ENCODE measurements at places on chromosomes 13 and 19. TPM values are rescaled to one million over a fixed set of nuclear protein-coding genes. Genes with fewer than 3 reads are reported as not detected.

DNA sequence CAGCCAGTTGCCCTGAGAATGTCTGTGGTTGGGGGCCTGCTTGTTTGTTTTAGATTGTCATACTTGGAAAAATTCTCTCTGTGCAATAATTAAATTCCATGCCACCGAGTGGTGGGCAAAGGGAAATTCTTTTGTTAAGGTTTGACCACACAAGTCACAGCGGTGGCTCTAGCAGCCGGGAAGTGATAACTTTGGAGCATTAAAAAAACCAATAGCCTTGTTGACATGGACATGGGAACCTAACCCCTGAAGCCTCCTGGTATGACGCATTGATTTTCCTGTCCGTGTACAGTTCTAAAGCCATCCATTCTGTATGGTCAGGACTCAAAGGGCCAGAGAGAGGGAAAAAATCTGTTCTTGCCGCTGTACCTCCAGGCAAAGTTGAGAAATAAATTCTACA lies 384.9 kb upstream of the ZNF507 start:
- DNase-seq = no peak
- H3K4me1 ChIP-seq = no peaks in the 10 kb centered on the region
- H3K27me3 ChIP-seq = no peaks in the 10 kb centered on the region
- H3K36me3 ChIP-seq = no peaks in the 10 kb centered on the region
- H3K27ac ChIP-seq = no peak overlapping the region
- H3K4me3 ChIP-seq = no peak overlapping the region

DNA sequence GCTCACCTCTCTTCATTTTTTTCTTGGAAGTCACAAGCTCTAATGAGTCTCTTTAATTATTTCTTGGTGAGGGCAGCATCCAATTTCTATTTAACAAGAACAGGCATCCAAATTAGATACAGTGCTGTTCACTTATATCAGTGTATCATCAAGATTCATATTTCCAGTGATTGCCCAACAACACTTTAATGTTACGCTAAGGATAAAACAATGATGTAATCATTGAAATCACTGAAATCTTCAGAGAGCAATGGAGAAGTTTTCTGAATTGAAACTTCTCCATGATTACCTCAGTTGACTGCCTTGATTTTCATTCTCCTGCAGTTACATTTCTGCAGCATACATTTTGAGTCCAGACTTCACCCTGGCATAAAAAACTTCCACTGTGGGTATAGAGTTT lies 17.1 kb upstream of the LRCH1 start:
- H3K27ac ChIP-seq = no peak overlapping the region
- H3K4me1 ChIP-seq = peaks cover 6% of the 10 kb centered on the region
- DNase-seq = no peak
- H3K4me3 ChIP-seq = no peak overlapping the region
- peaks cover 2% of the 10 kb centered on the region for H3K27me3 ChIP-seq
- H3K36me3 ChIP-seq = no peaks in the 10 kb centered on the region

GRCh38 chr13:92682832-92683517 lies 543.6 kb upstream of the GPC6 start:
- no peak overlapping the region for H3K4me3 ChIP-seq
- no peak for DNase-seq
- H3K27ac ChIP-seq = no peak overlapping the region
- H3K36me3 ChIP-seq = no peaks in the 10 kb centered on the region
- no peaks in the 10 kb centered on the region for H3K4me1 ChIP-seq
- no peaks in the 10 kb centered on the region for H3K27me3 ChIP-seq

GRCh38 chr13:79289571-79289970 lies 116.5 kb downstream of the RBM26 start:
- no peaks in the 10 kb centered on the region for H3K4me1 ChIP-seq
- no peak overlapping the region for H3K4me3 ChIP-seq
- no peaks in the 10 kb centered on the region for H3K36me3 ChIP-seq
- DNase-seq = no peak
- H3K27me3 ChIP-seq = peaks cover 10% of the 10 kb centered on the region
- no peak overlapping the region for H3K27ac ChIP-seq

DNA sequence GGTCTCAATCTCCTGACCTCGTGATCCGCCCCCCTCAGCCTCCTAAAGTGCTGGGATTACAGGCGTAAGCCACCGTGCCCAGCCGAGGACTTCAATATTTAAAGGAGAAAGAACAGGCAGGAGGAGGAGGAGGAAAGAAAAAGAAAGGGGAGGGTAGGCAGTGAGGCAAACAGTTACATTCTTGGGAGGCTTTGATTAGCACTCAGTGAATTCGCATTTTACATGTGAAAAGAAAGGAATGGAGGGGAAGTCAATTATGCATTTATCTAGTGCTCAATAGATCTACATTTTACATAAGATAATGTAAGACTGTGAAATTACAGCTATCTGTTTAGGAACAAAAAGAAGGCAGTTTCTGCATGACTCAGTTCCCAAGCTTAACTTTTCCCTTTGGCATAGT lies 30.9 kb upstream of the CXCL17 start:
- peaks cover 3% of the 10 kb centered on the region for H3K27me3 ChIP-seq
- H3K4me3 ChIP-seq = no peak overlapping the region
- DNase-seq = no peak
- H3K4me1 ChIP-seq = peaks cover 12% of the 10 kb centered on the region
- no peak overlapping the region for H3K27ac ChIP-seq

GRCh38 chr13:112103961-112104880 lies 37.3 kb downstream of the SOX1 start:
- no peak overlapping the region for H3K27ac ChIP-seq
- DNase-seq = no peak
- H3K4me1 ChIP-seq = no peaks in the 10 kb centered on the region
- no peaks in the 10 kb centered on the region for H3K36me3 ChIP-seq

DNA sequence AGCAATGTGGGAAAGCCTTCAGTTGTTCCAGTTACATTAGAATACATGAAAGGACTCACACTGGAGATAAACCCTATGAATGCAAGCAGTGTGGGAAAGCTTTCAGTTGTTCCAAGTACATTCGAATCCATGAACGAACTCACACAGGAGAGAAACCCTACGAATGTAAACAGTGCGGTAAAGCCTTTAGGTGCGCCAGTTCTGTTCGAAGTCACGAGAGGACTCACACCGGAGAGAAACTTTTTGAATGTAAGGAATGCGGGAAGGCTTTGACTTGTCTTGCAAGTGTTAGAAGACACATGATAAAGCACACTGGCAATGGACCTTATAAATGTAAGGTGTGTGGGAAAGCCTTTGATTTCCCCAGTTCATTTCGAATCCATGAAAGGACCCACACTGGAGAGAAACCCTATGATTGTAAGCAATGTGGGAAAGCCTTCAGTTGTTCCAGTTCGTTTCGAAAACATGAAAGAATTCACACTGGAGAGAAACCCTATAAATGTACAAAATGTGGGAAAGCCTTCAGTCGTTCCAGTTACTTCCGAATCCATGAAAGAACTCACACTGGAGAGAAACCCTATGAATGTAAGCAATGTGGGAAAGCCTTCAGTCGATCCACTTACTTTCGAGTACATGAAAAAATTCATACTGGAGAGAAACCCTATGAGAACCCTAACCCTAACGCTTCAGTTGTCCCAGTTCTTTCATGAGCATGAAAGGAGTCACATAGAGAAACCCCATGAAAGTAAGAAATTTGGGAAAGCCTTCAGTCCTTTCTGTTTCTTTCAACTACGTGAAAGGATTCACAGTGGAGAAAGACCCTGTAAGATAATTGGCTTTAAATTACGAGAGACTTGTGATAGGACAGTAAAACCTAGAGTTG lies 20.1 kb downstream of the ZNF627 start:
- DNase-seq = no peak
- H3K4me1 ChIP-seq = peaks cover 3% of the 10 kb centered on the region
- H3K27me3 ChIP-seq = no peaks in the 10 kb centered on the region
- H3K27ac ChIP-seq = no peak overlapping the region
- H3K36me3 ChIP-seq = peaks cover 68% of the 10 kb centered on the region

GRCh38 chr19:47006496-47006895 lies 13.1 kb upstream of the NPAS1 start:
- no peaks in the 10 kb centered on the region for H3K4me1 ChIP-seq
- H3K27ac ChIP-seq = no peak overlapping the region
- H3K36me3 ChIP-seq = no peaks in the 10 kb centered on the region
- DNase-seq = no peak
- no peak overlapping the region for H3K4me3 ChIP-seq
- H3K27me3 ChIP-seq = peaks cover 8% of the 10 kb centered on the region

DNA sequence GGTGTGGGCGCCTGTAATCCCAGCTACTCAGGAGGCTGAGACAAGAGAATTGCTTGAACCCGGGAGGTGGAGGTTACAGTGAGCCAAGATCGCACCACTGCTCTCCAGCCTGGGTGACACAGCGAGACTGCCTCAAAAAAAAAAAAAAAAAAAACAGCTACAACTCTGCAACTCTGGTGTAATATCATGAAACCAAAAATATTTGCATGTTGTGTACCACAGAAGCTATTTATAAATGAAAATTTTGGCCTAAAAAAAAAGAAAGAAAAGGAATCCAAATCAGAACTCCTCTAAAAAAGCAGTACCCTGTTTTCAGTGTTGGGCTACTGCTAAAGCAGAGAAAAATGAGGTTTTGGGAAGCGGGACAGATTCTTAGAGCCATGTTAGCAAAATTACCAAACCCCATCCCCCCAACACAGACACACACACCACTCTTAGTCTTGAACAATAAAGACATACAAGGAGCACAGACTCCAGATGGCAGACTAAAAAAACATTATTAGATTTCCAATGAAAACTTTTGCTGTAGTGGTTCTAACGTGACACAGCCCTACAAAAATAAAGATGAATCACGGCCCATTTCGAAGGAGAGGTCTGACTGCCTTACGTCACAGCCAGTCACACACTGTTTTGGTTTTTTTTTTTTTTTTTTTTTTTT lies 51.5 kb downstream of the INSR start:
- no peak for DNase-seq
- no peak overlapping the region for H3K27ac ChIP-seq
- H3K27me3 ChIP-seq = no peaks in the 10 kb centered on the region

DNA sequence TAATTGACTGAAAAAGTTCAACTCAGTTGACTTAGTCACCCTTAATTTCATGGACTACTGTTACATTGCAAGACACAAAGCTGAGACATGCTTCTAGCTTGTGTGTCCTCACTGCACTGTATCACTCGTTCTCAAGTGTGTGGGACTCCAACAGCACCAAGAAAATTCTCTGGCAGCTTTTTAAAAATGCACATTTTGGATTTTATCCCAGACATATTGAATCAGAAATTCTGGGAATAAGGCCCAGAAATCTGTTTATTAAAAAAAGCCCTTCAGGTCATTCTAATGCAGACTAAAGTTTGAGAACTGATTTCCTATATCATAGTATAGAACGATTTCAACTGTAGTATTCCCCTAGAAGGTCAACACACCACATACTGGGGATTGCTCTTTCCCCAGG lies 1485.3 kb downstream of the PCDH9 start:
- no peaks in the 10 kb centered on the region for H3K4me1 ChIP-seq
- no peak for DNase-seq
- H3K27ac ChIP-seq = no peak overlapping the region
- no peaks in the 10 kb centered on the region for H3K27me3 ChIP-seq
- H3K36me3 ChIP-seq = no peaks in the 10 kb centered on the region
- no peak overlapping the region for H3K4me3 ChIP-seq

DNA sequence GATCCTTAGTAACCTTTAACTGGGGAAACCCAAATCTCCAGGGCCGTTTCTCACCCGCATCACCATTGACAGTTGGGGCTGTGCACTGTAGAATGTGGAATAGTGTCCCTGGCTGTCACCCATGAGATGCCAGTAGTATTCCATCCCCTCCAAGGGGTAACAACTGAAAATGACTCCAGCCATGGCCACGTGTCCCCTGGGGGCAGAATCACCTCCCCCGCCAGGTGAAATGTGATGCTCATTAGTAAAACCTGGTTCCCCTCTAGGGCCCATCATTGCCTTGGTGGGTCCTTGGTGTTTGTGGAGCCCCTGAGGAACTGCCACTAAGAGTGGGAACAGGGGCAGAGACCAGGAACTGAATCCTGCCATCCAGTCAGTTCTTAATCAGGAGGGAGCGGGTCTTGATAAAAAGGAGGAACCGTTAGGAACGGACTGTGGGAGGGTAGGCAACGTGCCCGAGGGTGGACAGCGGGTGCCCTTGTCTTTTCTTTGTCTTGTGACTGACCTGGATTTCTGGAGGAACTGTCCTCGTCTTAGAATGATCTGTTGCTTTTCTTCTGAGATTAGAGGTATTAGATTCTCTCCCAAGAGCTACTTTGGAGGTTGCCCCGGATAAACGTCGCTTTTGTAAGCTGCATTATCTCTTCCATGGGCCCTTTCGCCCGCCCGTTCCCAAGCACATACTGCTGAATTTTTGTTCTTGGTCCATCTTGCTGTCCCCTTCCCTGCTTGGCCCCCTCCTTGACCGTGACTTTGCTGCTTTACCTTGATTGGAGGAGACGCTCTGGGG lies 3.5 kb downstream of the MYO9B start:
- DNase-seq = no peak
- H3K4me3 ChIP-seq = peak overlapping the region; percentile 69
- H3K4me1 ChIP-seq = peaks cover 59% of the 10 kb centered on the region
- H3K36me3 ChIP-seq = peaks cover 49% of the 10 kb centered on the region
- peak overlapping the region; percentile 86 for H3K27ac ChIP-seq

DNA sequence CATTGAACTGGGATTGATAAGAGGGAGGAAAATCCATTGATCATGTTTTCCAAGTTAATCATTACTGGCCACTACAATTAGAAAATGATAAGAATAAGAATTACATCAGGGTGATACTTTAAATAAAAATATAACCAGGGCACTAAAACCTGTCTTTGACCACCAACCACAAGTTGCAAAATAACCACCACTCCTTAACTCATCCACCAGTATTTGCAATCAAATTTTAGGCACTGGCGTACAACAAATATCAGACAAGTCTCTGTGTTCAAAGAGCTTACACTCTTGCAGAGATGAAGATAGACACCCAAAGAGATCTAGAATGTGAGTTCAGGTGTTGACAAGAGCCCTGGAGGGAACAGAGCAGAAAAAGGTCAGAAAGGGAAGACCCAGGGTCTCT lies 514 bp downstream of the CEACAM3 start:
- no peak for DNase-seq
- H3K27me3 ChIP-seq = peaks cover 28% of the 10 kb centered on the region
- no peak overlapping the region for H3K27ac ChIP-seq
- H3K4me3 ChIP-seq = no peak overlapping the region

- no peaks in the 10 kb centered on the region for H3K4me1 ChIP-seq
- no peaks in the 10 kb centered on the region for H3K36me3 ChIP-seq
- DNase-seq = no peak
- peaks cover 7% of the 10 kb centered on the region for H3K27me3 ChIP-seq
These were observed 107.9 kb downstream of the IRS2 start for GRCh38 chr13:109678459-109678858.

- H3K27ac ChIP-seq = no peak overlapping the region
- no peaks in the 10 kb centered on the region for H3K4me1 ChIP-seq
- no peak overlapping the region for H3K4me3 ChIP-seq
- DNase-seq = no peak
These were observed 43.8 kb downstream of the CCDC122 start for GRCh38 chr13:43835701-43836100.

GRCh38 chr13:110297011-110297410 lies 9.9 kb downstream of the COL4A1 start:
- peaks cover 48% of the 10 kb centered on the region for H3K27me3 ChIP-seq
- H3K27ac ChIP-seq = no peak overlapping the region
- H3K4me1 ChIP-seq = peaks cover 3% of the 10 kb centered on the region
- DNase-seq = no peak
- no peak overlapping the region for H3K4me3 ChIP-seq

Gene RHPN2
- total RNA-seq = 1.2 TPM

Gene SLITRK6
- total RNA-seq = not detected

Gene HIF3A
- total RNA-seq = not detected

Gene PRKCG
- total RNA-seq = not detected

Gene ZNF616
- 7.9 TPM for total RNA-seq

Gene VAV1
- total RNA-seq = 105 TPM

Gene UBE2M
- total RNA-seq = 87.5 TPM

Gene PGLYRP1
- not detected for total RNA-seq

Gene IL17D
- total RNA-seq = not detected
